ENCODE measurements at places on chromosomes 6 and 20.
A peak's percentile ranks its signal among the peaks of the same experiment; 100 is the strongest.

GRCh38 chr6:21639316-21639715 lies 45.8 kb downstream of the SOX4 start:
- no peak for DNase-seq

DNA sequence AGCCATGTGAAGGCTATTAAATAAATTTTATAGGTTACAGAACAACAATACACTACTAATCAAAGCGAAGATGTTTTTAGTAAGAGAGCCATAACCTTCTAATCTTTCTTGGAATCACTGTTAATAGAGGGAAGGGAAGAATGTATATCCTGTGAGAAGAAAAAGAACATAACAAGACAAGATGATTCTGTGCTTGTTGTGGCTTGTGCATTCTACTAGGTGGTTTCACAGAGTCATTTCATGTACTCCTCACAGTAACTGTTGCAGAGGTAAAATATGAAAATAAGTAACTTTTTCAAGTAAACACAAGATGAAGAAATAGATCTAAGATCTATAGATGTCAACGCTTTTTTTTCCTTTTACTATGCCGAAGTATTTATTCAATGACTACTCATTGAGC lies 116.9 kb upstream of the FAM83B start:
- no peak for DNase-seq

DNA sequence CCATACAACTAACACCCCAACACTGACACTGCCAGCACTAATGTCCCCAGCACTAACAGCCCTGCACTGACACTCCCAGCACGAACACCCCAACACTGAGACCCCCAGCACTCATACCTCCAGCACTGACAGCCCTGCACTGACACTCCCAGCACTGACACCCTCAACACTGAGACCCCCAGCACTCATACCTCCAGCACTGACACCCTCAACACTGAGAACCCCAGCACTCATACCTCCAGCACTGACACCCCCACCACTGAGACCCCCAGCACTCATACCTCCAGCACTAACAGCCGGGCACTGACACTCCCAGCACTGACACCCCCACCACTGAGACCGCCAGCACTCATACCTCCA lies 57.2 kb downstream of the ERMARD start:
- DNase-seq = no peak

DNA sequence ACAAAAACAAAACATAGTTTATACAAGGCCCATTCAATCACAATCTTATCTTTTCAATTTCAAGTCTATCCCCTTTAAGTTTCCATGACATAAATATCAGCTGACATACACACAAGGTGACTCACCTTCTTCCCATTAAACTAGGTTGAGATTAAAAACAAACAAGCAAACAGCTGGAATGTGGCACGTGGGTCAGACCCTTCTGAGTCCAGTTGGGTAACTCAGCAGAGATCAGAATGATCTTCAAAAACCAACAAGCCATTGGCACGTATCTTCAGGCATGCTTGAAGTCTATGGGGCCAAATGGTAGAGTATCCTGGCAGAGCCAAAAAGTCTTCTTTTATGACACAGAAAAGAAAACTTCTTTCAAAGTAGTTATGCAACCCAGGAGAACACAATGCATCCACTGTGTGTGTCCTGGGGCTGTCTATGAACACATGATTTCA lies 603.5 kb upstream of the CITED2 start:
- DNase-seq = no peak

DNA sequence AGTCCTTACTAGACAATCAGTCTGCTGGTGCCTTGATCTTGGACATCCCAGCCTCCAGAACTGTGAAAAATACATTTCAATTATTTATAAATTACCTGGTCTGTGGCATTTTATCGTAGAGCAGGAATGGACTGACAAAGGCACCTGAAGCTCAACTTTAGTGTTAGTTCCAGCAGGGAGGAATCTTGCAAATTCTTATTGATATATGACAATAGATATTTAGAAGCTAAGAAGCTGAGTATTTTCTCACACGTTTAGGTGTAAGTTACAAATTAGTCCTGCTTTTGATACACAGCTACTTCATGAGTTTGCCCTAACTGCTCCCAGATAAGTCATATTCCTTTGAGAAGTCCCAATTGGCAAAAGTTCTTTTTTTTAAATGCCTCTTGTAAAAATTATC lies 138.0 kb upstream of the ZNF217 start:
- DNase-seq = no peak

- no peak for DNase-seq
Observed at GRCh38 chr20:40441771-40442170, 247.3 kb downstream of the MAFB start.

DNA sequence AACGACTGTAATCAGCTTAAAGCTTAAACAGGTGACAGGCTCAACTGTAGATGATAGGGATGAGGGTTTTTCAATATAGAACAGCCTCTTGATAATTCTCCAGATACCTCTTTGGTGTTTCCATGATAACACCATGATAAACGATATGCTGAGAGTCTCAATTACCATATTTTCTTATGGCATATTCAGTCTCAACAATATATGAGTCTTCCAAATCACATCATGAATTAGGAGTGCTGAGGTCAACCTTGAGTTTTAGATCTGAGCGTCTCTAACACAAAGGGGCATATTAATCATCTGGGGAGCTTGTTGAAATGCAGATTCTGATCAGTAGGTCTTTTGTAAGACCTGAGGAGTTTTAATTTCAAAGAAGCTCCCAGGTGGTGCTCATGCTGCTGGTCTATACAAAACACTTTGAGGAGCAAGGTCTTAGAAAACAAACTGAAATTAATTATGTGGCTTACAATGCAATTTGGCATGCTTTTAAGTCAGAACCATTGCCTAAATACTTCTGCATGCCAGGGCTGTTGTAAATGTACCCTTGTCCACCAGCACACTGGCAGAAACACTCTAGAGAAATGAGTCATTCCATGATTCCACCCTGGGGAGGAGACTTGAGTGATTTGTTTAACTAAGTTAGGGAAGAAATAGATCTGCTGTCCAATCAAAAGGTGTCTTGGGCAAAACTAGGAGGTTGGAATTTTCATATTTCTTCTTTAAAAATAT lies 49.6 kb downstream of the PTCHD4 start:
- DNase-seq = no peak

DNA sequence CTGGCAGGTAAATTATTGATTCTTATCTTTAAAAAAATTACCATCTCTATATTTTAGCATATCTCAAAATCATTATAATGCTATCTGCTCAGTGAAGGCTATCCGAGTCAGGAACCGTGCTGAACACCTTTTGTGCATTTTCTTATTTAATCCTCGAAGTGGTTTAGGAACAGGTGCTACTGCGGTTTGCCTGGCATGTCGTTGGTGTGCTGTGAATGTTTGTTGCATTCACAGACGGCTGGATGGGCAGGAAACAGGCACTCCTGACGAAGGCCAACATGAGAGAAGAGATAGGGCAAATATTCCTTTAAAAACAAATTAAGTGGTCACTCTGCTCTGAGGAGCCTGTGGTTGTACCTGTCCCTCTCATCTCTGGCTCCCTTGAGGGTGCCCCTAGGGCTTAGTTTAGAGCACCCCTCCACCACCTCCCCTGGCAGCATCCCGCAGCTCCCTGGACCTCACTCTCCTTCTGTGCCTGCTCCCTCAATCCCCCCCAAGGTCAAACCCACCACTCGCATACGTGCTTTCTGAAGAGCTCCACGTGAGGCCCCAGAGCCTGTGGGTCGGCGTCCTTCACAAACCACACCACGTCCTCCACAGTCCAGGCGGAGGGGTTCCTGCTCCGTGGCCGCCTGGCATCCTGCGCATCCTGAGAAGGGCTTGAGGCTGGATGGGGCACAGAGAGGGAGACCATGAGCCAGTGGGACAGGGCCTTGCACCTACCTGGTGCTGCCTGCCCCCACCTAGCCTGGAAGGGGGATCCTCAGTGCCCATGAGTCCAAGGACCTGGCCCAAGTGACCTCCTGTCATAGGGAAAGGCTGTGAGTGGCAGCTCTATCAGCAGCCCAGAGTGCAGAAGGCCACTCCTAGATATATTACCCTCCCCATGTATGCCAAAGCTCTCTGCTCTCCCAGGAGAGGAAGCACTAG lies 116.5 kb downstream of the SCML4 start:
- DNase-seq = no peak

GRCh38 chr20:19692685-19693119 lies 65.4 kb upstream of the RIN2 start:
- peak; percentile 78 for DNase-seq

DNA sequence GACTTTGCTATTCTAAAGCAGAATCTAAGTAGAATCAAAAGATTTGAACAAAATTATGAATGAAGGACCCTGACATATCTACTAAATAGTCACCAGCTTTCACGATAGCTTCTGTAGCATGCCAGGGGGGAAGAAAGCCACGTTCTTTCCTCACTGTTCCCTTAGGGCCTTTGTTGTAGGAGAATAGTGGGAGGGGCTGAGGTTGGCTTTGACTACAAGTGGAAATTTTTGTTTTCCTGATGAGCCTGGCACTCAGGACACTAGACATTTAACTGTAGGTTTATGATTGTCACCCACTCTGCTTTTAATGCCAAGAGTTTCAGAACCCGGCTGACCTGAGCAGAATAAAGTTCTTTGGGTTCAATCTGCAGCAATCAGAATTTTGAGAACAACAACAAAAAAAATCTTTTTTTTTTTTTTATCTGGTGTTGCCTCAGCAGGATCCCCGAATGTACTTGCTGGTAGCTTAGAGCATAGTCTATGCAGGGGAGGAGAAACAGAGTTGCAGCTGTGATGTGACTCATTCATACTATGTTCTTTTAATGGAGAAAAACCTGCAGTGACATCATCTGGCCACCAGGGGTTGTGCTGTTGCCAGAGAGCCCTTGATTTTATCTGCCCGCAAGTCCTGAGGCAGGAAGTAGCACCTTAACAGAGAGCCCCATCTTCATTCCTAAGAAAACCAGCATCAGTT lies 38.5 kb downstream of the TPD52L1 start:
- peak; percentile 59 for DNase-seq

- no peak for DNase-seq
Observed at GRCh38 chr6:71349395-71349794, 60.8 kb downstream of the OGFRL1 start.

DNA sequence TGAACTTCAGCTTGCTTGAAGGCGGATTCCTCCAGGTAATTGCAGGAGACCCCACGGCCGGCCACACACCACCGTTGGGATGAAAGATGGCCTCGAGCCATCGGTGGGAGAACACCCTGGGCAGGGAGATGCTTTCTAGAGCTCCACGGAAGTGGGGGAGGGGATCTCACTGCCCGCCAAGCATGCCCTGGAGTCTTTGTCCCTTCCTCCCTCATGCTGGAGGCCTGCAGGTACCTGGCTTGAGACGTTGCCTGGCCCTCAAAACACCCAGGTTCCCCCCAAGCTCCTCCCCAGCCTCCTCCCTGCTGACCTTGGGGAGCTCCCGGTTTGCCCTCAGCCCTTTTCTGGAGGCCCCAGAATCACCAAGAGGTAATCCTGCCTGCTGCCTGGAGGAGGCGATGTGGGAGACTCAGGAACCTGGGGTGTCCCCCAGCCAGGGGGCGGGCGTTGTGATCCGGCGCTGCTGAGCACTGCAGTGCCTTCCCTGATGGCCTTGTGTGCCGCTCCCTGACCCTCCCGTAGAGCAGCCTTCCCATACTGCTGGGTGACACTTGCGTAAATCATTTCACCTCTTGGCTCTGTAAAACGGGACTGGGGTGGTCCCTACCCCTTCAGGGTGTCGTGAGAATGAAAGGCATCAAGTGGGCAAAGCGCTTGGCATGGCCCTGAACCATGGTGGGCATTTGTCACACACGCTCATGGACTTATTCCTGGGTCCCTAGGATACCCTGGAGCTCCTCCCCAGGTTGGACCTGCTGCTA lies 91.4 kb downstream of the CEBPB start:
- no peak for DNase-seq

DNA sequence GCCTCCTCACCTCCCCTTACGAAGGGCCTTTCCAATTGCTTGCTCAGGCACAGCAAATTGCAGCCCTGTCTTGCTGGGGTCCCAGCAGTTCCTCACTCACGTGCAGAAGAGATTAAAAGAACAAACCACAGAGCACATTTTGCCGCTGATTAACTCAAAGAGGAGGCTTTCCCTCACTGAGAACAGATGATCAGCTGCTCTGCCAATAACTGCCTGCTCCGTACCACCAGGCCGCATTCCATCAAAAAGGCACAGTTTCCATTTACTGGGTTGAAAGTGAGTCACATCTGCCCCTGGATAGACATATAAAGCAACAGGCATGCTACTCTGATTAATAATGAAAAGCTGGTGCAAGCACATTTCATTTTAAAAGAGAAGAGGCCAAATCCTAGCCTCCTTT lies 446.8 kb downstream of the PTPRT start:
- DNase-seq = no peak

- no peak for DNase-seq
Observed at GRCh38 chr6:161543684-161544309, 269.9 kb upstream of the AGPAT4 start.

- DNase-seq = no peak
Observed at GRCh38 chr6:18036781-18037180, 49.3 kb upstream of the KIF13A start.

DNA sequence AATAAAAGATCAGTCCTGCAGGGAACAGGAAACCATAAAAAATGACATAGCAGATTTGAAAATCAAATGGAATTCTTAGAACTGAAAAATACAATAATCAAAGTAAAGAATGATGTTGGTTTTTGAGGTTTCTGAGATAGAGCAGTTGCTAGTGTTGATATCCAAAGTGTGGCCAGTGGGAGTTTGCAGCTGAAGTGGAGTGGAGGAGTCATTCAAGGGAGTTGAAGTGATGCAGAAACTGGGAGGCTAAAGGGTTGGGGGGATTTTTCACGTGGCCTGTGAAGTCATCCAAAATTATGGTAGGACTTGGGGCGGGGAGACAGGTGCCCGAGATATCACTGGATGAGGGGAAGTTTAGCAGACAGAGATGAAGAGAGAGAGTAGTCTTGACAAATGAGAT lies 123.6 kb downstream of the CDC5L start:
- DNase-seq = no peak

GRCh38 chr6:165848086-165848426 lies 185.0 kb upstream of the PDE10A start:
- no peak for DNase-seq
